ENCODE measurements at places on chromosomes 11 and 22. TPM values are rescaled to one million over a fixed set of nuclear protein-coding genes. Genes with fewer than 3 reads are reported as not detected.

Gene MS4A15
- total RNA-seq: not detected

Gene NDUFS8
- 99.7 TPM for total RNA-seq

Gene TSKU
- total RNA-seq: 14.1 TPM

Gene MAPK8IP2
- total RNA-seq: 0.28 TPM

Gene TPH1
- total RNA-seq: 0.09 TPM

Gene DBX1
- total RNA-seq: not detected

Gene RAG1
- total RNA-seq: 0.18 TPM

Gene LRRC10B
- total RNA-seq: not detected

Gene VPREB3
- not detected for total RNA-seq

Gene SPDYC
- not detected for total RNA-seq

Gene LRRN4CL
- total RNA-seq: 11.7 TPM

Gene BLID
- 4.3 TPM for total RNA-seq

Gene CALCA
- not detected for total RNA-seq

Gene LTO1
- total RNA-seq: 16.4 TPM

Gene SCARF2
- 18.8 TPM for total RNA-seq

Gene MIAT
- 0.92 TPM for total RNA-seq

Gene SAA1
- total RNA-seq: not detected

Gene SMC1B
- total RNA-seq: not detected

Gene ACR
- total RNA-seq: not detected

Gene IFITM1
- 49.6 TPM for total RNA-seq

Gene CCDC188
- total RNA-seq: 1.3 TPM

Gene TSSK2
- total RNA-seq: not detected

Gene FOLR3
- 0.14 TPM for total RNA-seq

Gene MMP3
- total RNA-seq: 7.5 TPM

Gene RELT
- total RNA-seq: 5.0 TPM

Gene NPAS4
- total RNA-seq: not detected

Gene APOBEC3A
- total RNA-seq: not detected

Gene EHF
- 0.09 TPM for total RNA-seq

Gene CCDC157
- total RNA-seq: 1.7 TPM

Gene MS4A10
- not detected for total RNA-seq

Gene CARD16
- 38.7 TPM for total RNA-seq

Gene OR10G8
- not detected for total RNA-seq

Gene RIBC2
- total RNA-seq: not detected

Gene C11orf21
- not detected for total RNA-seq

Gene SGSM1
- total RNA-seq: 0.09 TPM

Gene ANO3
- total RNA-seq: 0.28 TPM

Gene TCN2
- 2.0 TPM for total RNA-seq

Gene FLRT1
- total RNA-seq: 0.28 TPM

Gene MRGPRD
- not detected for total RNA-seq

Gene MISFA
- total RNA-seq: 0.71 TPM

Gene FREY1
- 1.00 TPM for total RNA-seq

Gene OTOG
- not detected for total RNA-seq

Gene PMM1
- total RNA-seq: 20.9 TPM

Gene OR51S1
- total RNA-seq: not detected

Gene APOL5
- not detected for total RNA-seq

Gene LRRC4C
- total RNA-seq: 0.09 TPM
